ENCODE measurements at places on chromosomes 5 and 9.

- DNase-seq = peak; percentile 1
These were observed 149.8 kb upstream of the TNC start for GRCh38 chr9:115267790-115268189.

- no peak for DNase-seq
These were observed 752 bp downstream of the TSTD2 start for GRCh38 chr9:97632248-97632984.

DNA sequence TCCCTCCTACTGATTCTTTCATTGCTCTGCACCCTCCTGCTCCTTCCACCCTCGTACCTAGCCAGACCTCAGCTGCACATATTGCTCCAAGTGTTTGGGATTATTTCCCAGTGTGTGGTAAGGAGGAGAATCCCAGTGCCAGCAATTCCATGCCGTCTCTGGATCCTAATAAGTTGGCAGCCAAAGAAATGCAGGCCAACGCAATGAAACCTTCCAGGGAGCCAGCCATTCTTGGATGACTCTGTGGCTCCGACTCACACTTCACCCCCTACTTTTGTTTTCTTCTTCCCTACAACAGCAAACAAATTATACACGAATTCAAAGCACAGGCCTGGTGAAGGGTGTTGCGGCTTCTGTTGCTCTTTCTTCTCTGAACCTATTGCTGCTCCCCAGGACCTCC lies 82.5 kb upstream of the SLC1A3 start:
- DNase-seq = no peak

DNA sequence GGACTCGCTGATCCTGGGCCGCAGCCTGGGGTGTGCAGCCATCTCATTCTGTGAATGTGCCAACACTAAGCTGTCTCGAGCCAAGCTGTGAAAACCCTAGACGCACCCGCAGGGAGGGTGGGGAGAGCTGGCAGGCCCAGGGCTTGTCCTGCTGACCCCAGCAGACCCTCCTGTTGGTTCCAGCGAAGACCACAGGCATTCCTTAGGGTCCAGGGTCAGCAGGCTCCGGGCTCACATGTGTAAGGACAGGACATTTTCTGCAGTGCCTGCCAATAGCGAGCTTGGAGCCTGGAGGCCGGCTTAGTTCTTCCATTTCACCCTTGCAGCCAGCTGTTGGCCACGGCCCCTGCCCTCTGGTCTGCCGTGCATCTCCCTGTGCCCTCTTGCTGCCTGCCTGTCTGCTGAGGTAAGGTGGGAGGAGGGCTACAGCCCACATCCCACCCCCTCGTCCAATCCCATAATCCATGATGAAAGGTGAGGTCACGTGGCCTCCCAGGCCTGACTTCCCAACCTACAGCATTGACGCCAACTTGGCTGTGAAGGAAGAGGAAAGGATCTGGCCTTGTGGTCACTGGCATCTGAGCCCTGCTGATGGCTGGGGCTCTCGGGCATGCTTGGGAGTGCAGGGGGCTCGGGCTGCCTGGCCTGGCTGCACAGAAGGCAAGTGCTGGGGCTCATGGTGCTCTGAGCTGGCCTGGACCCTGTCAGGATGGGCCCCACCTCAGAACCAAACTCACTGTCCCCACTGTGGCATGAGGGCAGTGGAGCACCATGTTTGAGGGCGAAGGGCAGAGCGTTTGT lies 19.9 kb downstream of the PTGES2 start:
- no peak for DNase-seq

DNA sequence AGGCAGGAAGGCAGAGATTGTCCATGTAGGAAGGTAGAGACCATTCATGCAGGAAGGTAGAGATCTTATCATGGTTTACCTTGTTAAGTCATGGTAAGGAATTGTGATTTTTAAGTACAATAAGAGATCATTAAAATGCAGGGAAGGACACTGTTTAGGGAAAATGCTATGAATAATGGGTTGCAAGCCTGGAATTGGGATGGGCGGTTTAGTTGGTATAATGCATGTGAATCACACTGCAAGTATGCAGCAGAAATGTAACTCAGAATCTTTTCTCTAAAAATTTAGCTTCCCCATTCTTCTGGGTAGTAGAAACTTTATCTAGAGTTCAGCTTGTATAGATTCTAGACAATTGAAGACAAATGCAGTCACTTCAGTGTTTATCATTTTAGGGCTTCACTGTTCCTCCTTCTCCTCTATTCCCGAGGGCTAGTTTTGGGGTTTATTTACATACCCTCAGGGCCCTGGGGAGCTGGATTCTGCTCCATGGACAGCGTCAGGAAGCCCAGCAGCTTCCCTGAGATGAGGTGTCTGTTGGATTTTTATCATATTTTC lies 212.0 kb downstream of the SREK1 start:
- no peak for DNase-seq

DNA sequence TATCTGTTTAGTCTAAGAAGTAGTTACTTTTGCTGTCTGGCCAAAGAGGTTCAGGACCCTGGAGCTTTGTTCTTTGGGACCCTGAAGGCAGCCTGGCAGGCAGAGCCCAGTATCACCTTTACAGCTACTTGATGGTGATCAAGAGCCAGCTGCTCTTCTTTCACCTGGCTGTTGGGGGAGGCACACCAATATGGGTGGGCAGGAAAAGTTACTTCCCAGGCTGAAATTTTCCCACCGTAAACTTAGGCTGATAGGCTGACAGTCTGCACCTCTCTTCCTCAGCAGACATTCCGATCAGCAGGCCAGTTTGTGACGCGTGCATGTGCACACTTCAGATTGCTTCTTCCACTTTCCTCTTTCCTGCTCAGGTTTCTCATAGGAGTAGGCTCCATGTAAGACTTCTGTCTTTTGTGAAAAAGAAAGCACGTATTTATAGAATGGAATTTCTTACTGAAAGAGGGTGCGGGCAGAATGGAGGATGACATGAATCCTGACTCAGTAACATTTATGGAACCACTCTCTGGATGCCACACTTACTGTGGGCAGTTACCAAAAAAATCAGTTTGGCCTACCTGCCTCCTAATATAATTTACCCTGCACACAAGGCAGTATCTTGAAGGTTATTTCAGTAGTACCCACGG lies 223.9 kb upstream of the DMRT1 start:
- no peak for DNase-seq

DNA sequence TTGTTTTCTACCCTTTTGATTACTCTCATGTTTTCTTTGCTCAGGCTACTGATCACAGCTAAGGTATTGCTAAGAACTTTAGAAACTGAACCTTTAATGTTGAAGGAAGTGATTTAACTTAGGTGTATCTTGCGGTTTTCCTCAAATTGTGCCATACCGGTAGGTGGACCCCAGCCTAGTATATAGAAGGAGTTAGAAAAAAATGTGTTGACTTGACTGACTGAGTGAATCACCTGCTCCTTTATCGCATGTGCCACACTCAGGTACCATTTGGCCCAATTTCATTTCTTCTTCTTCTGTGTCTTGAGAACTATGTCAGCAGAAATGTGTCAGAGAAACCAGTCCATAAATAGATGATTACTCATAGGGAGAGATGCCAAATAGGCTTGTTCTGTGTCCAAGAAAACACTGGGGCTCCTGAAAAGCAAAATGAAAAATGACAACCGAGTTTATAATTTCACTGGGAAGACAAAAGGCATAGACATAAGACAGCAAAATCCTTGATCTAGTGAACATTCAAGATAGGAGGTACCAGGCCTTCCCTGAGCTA lies 19.4 kb downstream of the PLPPR1 start:
- no peak for DNase-seq

GRCh38 chr5:127650022-127650421 lies 1.1 kb downstream of the CTXN3 start:
- DNase-seq = peak; percentile 38

- DNase-seq = no peak
These were observed 56.1 kb upstream of the IFNK start for GRCh38 chr9:27468000-27468399.

DNA sequence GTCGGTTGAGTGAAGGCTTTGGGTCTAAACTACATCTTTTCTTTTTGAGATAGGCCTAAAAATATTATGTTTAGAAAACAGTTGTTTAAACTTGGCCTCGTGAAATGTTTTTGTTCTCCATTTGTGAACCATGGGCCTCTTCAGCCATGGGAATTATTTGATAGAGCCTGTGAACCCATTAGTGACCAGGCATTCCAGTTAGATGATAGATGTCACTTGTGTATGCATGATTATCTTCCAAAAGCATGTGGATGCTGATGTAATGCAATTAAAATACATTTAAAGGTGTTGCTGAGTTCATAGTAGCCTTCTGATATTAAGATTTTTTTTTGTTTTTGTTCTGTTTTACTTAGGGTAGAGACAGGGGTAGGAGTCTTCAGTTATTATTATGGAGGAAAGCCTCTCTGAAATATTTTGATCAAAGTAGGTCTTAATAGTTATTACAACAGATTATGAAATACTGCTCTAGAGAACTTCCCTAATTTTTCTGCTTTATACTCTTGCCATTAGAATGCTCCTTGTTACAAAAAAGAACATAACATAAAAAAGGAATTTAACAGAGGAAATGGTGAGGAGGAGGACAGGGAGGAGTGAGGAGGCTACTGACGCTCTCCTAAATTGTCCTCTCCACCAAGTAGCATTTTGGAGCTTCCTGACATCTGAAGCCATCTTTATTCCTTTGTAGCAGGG lies 32.9 kb downstream of the CPEB4 start:
- DNase-seq = peak; percentile 20

DNA sequence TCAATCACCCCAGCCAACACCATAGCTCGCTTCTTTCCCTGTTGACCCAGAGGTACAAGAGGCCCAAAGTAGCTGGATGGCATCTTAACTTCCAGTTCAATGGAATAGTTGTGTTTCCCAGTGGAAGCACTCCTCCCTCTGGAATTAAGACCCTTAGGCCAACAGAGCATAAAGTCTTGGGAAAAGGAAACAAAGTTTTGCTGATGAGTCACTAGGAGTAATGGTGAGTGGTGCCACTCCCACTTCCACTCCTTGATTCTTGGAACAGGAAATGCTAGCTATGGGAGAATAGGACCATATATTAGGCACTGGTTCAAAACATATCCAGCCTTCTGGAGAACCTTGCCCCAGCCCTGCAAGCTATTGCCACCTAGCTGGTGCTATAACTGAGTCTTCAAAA lies 44.7 kb upstream of the LMX1B start:
- no peak for DNase-seq

DNA sequence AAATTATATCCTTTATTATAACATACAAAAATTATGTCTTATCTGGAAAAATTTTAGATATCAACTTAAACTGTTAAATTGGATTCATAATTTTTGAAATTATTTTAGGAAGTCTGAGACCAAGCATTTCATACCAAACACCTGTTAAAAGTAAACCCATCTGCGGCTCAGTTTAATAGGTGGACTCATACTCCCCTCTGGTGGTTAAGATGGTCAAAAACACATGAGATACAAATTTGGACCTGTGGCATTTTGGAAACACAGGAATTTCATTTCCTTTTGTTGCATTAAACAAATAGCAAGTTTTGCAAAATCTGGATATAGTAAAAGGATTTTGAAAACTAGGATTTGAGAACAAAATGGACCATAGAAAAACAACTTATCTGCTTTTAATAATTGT lies 53.7 kb downstream of the RGMB start:
- peak; percentile 54 for DNase-seq

DNA sequence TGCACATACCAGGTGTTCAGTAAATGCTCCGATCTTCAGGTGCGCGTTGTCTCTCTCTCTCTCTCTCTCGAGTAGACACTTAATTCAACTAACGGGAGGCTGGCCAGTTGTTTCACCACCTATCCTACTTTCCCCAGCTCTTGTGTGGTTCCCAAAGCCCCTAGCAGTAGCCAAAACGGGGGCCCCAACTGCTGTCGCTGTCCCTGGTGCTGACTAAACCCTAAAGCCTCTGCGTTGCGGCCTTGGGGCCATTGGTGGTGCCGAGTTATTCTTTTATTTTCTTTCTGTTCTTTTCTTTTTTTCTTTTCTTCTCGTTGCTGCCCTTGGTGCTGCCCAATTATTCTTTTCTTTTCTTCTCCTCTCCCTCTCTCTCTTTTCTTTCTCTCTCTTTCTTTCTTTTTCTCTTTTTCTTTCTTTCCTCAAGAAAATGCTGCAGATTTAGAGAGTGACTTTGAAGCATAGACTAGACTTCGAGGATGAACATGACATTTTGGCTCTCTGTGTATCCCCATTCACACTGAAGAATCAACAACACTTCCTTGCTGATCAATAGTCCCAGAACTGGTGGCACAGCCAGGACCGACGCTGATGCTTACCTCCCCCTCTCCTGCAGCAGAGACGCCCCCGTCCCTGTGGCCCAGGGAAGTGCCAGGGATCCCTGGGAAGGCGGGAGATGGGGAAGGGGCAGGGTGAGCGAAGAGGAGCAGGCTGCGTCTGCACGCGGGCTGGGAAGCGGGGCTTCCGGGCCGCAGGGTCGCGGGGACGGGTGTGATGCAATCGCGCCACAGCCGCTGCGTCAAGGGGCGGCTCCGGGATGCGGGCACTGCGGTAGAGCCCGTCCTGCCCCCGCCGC lies at the start of gene FBLL1:
FBLL1 (plus strand) TSS at position 785 of the 853 bp plus-strand sequence. CDS start 200 bp downstream, outside the sequence.
- peak; percentile 77 for DNase-seq

DNA sequence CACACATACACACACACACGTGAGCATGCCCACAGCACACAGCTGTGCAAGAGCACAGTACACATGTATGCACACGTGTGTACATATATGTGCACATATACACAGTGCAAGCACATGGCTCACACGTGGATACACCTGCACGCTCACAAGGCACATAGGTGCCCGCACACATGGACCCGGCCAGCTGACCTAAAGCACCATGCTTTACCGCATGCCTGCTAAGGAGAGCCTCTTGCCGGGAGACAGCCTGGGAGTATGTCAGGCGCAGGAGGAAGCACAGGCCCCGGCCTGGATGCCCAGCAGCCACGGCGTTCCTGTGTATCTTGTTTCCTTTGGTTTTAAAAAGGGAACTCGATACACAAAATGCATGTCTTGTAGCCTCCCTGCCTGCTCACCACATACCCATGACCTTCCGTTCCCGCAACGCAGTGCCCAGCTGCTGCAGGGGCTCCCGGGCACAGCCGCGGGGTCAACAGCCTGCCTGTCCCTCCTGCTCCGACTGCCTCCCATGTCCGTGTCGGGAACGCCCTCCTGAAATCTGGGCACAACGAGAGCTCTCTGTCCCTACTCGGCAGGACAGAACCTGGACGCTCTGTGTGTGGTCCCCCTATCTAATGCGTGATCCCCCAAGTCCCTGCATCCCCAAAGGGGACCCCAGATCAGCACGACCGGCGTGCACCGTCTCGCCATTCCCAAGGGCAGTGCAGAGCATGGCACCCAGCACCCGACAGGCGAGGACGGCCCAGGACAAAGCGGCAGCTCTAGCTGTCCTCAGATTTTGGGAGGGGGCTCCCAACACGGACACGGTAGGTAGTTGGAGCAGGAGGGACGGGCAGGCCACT lies 3.6 kb downstream of the SLC12A7 start:
- peak; percentile 70 for DNase-seq

- peak; percentile 64 for DNase-seq
These were observed 39.1 kb downstream of the FBN2 start for GRCh38 chr5:128498844-128499455.

- DNase-seq = no peak
These were observed 241.2 kb downstream of the FAM114A2 start for GRCh38 chr5:153797484-153797883.

DNA sequence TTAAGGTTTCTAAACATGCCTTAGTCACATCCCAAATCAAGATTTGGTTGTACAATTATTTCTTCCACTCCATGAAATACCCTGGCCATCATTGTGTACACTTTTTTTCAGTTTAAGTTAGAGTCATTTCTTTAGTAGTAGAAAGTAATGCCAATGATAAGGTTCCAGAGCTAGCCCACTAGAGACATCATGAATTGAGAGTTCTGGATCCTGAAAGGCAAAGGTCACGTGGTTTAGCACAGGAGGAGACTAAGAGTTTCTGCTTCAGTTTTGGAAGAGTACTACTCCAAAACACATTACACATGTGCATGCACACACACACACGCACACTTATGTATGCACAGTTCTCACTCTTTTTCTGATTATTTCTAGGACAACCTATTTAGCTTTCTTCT lies 4.8 kb upstream of the SREK1 start:
- DNase-seq = no peak
